WTC11 (cell line): ENCODE measurements at places on chromosomes 11 and 22. TPM values are rescaled to one million over a fixed set of nuclear protein-coding genes. Genes with fewer than 3 reads are reported as not detected.

DNA sequence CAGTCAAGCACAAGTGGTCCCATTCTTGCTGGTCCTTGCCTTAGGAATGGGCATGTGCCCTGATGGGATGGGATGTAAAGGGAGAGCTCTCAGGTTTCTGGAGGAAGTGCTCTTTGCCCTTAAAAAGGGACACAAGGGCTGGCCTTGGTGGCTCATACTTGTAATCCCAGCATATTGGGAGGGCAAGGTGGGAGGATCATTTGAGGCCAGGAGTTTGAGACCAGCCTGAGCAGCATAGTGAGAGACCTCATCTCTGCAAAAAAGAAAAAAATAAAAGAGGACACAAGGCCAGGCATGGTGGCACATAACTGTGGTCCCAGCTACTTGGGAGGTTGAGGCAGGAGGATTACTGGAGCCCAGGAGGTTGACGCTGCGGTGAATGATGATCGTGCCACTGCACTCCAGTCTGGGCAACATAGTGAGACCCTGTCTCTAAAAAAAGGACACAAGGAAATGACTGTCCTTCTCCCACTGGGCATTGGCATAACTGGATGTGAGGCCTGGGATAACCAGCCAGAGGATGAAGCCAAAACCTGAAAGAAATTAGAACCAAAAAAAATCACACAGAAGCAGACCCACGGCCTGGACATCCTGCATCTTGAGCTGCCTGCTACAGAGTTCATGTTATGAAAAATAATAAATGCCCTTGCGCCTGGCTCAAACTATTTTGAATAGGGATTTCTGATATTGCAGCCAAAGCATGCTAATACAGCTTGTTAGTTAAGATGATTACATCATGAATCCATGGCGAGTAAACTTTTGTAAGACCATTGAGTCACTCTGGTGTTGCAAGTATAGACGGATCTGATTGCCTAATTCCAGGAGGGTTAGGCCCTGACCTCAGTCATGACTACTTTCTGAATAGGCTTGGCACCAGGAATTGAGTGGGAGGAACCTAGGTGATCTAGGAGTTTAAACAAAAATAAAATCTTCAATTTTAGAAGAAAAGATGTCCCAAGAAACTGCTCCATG, 12.9 kb upstream of the CRKL start:
- no peaks in the 10 kb centered on the region; the same call in none of the 2 replicates for H3K27me3 ChIP-seq
- DNase-seq = no peak
- H3K4me1 ChIP-seq = no peaks in the 10 kb centered on the region
- H3K4me3 ChIP-seq = no peak overlapping the region
- no peak overlapping the region for H3K27ac ChIP-seq
- no peaks in the 10 kb centered on the region for H3K36me3 ChIP-seq

- no peak for DNase-seq
- no peak overlapping the region for H3K27ac ChIP-seq
- H3K4me3 ChIP-seq = no peak overlapping the region
- H3K27me3 ChIP-seq = no peaks in the 10 kb centered on the region; the same call in 1 of the 2 replicates
- peaks cover 3% of the 10 kb centered on the region; the same call in 1 of the 2 replicates for H3K4me1 ChIP-seq
Measured at GRCh38 chr11:121437686-121438078, 14.4 kb upstream of the SORL1 start.

Gene WBP2NL
- not detected in 3 replicates for total RNA-seq

DNA sequence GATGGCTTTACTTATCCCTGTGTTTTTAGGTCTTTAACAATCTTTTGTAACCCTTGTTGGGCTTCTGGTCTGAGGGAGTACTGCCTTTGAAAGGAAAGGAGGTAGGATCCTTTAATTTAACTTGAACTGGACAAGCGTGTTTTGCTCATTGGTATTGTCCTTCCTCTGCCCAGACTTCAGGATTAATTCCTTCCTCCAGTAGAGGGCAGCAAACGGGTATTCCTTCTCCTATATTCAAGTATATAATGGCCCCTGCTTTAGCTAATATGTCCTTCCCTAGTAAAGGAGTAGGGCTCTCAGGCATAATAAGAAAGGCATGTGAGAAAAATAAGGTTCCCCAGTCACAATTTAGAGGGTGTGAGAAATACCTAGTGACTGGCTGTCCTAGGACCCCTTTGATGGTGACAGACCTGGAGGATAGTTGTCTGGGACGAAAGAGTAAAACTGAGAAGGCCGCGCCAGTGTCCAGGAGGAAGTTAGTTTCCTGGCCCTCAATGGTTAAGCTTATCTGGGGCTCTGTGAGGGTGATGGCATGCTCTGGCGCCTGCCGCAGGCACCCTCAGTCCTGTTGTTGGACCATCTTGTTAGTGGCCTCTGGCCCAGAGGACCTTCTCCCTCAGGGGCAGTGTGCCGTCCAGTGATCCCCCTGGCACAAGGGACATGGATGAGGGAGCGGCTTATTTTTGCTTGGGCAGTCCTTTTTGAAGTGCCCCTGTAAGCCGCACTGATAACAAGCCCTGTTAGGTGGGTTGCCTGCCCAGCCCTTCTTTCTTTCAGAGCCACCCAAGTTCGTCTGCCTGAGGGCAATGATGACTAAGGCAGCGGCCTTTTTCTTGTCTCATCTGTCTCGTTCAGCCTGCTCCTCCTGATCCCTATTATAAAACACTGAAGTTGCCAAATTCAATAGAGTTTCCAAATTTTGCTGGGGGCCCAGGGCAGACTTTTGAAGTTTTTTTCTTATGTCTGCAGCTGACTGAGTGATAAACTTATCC, 51.8 kb downstream of the C11orf71 start:
- H3K4me1 ChIP-seq = peaks cover 9% of the 10 kb centered on the region; the same call in 1 of the 2 replicates
- H3K27me3 ChIP-seq = no peaks in the 10 kb centered on the region
- peaks cover 11% of the 10 kb centered on the region for H3K36me3 ChIP-seq
- DNase-seq = peak; percentile 34
- no peak overlapping the region for H3K27ac ChIP-seq

DNA sequence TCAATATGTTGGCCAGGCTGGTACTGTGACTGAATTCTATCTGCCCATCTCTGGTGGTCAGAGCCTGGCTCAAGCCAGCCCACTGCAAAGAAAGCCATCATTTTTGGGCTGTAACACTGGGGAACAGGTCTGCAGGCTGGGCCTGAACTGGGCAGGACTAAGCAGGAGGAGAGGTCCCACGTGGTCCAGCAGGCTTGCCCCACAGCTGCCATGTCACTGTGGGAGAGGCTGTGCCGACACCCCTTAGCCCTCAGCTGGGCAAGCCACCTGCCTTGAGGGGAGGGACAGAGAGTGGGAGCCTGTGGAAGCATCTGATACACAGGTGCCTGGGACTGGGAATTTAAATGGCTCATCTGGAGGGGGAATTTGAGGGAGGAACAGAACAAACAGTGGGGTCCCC, 66.7 kb upstream of the CLTCL1 start:
- H3K4me1 ChIP-seq = no peaks in the 10 kb centered on the region
- H3K36me3 ChIP-seq = peaks cover 47% of the 10 kb centered on the region
- DNase-seq = no peak
- H3K27me3 ChIP-seq = no peaks in the 10 kb centered on the region

- H3K27ac ChIP-seq = no peak overlapping the region
- peaks cover 17% of the 10 kb centered on the region for H3K4me1 ChIP-seq
- no peak overlapping the region for H3K4me3 ChIP-seq
- DNase-seq = no peak
Measured at GRCh38 chr22:45235101-45235777, 5.5 kb downstream of the KIAA0930 start.

Gene GVQW3
- 7.0 to 8.1 TPM (median 7.7 TPM) in 3 replicates for total RNA-seq

DNA sequence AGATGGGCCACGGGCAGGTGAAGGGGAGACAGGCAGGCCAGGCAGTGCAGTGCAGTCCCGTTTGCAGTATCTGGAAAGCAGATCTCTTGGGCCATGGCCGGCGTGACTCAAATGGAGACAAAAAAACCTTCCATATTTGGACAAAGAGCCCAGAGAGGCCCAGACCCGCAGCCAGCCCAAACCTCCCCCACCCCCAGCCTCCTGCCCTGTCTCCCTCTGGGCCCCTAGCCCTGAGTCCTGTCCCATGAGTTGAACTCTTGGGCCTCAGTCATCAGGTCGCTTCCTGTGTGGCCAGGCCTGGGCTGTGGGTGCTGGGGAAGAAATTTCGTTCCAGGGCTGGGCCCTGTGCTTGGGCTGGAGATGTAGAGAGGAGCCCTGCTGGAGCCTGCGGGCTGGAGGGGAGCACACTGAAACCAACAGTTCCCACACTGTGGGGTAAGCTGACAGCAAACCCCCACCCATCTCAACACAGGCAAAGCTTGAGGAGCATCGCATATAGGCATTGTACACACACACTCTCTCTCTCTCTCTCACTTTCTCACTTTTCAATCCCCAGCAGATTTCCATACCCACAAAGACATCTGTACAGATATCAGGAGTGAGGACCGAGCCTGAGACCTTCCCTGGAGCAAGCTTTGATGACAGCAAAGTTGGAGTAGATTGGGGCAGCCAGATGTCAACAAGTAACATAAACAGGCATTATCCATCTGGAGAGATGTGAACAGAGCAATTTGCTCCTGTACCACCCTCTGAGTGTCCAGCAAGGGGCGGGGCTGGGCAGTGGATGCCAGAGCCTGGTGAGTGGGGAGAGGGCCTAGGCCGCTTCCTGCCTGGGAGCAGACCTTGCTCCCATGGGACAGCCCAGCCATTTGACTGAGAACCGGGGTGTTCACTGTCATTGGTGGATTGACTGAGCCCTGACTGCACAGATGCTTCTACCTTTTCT, 17.2 kb downstream of the ARHGEF17 start:
- peaks cover 44% of the 10 kb centered on the region for H3K4me1 ChIP-seq
- H3K36me3 ChIP-seq = no peaks in the 10 kb centered on the region
- H3K27ac ChIP-seq = no peak overlapping the region
- peaks cover 24% of the 10 kb centered on the region for H3K27me3 ChIP-seq

Gene CCDC90B
- 47.0 to 48.9 TPM (median 47.8 TPM) in 3 replicates for total RNA-seq

DNA sequence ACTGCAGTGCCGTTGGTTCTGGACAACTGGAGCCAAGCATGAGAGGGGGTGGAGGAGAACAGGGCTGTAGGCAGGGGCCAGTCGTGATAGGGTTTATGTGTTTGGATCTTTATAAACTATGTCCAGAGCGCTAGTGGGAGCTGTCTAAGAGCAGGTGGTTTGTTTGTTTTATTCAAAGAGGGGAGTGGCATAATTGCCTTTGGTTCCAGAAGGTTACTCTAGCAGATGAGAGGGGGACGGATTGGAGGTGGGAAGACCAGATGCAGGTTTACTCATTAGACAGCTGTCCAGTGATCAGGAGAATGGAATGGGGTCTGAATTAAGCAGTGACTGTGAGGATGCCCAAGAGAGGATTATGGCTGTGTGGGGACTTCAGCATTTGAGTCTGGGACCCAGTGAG, 109.3 kb upstream of the TBCEL start:
- no peak for DNase-seq
- no peaks in the 10 kb centered on the region; the same call in 1 of the 2 replicates for H3K27me3 ChIP-seq
- no peak overlapping the region for H3K27ac ChIP-seq
- no peak overlapping the region for H3K4me3 ChIP-seq
- no peaks in the 10 kb centered on the region for H3K36me3 ChIP-seq

Gene MS4A15
- total RNA-seq = 0.09 to 0.41 TPM (median 0.39 TPM) in 3 replicates

- no peaks in the 10 kb centered on the region for H3K36me3 ChIP-seq
- no peak for DNase-seq
- peaks cover 8% of the 10 kb centered on the region for H3K4me1 ChIP-seq
Measured at GRCh38 chr11:62958547-62959421, 26.0 kb downstream of the SLC22A6 start.
